Stimulated activated CD4-positive, alpha-beta T cell treated with anti-CD3 and anti-CD28 coated beads, Interleukin-1b, Interleukin-23, amount 100 ng/mL, for 4 hours (primary cell): ENCODE measurements at places on chromosomes 7 and 10.

DNA sequence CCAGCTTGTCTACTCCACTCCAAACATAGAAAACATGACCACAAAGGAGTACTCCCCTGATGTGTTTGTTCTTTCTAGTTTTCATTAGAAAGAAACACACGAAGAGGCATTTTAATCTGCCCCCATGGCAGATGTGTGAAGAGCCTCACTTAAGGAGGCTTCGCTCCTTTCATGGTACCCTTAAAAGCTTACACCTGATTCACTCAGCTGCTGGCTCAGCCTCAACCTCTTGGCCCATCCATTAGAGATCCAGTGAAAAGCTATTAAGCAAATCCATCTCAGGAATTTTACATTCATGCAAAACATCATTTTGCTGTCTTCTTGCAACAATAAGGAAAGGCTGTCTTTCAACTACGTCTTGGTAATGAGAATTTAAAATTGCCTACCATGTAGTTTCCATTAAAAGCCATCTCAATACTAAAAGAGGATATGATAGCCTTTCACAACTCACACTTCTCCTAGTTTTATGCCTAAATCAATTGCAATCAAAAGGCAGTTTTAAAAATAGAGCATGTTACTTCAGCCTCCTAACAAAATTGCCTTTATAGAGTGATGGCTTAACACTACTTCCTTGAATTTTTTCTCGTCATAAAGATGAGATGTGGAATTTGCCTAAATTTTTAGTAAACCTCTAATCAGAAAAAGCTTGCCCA is 22.7 kb downstream of the MACC1 start:
- DNase-seq: no peak

- DNase-seq: no peak
Measured at GRCh38 chr10:14422431-14422830, 91.7 kb upstream of the FRMD4A start.

DNA sequence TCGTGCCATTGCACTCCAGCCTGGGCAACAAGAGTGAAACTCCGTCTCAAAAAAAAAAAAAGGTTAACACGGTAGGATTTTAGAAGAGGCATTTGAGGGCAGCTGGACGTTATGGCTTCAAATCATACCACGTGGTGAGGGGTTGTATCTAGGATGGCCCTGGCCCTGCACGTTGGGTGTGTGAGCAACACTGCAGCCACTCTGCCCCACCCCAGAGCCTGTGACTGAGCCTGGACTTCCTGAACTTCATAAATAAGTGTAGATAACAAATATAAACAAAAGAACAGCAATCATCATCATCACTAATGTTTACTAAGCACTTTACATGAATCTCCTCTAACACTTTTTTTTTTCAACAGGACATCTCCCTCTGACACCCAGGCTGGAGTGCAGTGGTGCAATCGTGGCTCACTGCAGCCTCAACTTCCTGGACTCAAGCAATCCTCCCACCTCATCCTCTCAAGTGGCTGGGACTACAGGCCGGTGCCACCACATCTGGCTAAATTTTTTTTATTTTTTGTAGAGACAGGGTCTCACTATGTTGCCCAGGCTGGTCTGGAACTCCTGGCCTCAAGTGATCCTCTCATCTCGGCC is 169.5 kb upstream of the FRMD4A start:
- DNase-seq: no peak

GRCh38 chr10:37344413-37344812 is 219.0 kb downstream of the ANKRD30A start:
- no peak for DNase-seq

- DNase-seq: no peak
Measured at GRCh38 chr10:49172061-49172776, 16.0 kb downstream of the TMEM273 start.

DNA sequence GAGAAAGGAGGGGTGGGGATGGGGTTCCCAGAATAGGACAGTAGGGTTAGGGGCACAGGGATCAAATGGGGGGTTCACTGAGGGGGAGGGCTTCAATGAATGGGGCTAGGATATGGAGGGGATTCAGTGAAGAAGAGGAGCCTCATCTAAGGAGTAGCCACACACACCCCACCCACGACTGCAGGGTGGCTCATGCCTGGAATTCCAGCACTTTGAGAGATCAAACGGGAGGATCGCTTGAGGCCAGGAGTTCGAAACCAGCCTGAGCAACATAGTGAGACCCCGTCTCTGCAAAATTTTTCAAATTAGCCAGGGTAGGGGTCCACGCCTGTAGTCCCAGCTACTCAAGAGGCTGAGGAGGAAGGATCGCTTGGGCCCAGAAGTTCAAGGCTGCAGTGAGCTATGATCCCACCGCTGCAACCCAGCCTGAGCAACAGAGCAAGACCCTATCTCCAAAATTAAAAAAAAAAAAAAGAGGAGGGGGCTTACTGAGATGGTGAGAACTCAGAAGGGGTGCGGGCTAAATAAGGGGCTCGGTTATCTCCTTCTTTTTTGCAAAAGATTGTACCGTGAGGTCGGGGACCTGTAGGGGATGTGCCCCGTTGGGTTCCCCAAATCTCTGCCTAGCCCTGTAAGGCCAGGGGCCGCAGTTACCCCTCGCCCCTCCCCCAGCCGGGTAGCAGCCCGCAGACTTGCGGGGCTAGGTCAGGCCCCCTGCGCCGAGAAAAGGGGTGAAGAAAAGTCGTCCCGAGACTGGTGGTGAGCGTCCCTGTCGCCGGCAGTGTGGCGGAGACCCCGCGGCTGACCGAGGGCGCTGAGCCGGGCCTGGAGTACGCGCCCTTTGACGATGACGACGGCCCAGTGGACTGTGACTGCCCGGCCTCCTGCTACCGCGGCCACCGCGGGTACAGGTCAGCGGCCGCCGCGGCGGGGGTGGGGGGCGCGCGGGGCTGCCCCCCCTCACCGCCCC is 43.1 kb upstream of the HSPB1 start:
- no peak for DNase-seq

- no peak for DNase-seq
Measured at GRCh38 chr10:75611172-75611992, 180.0 kb downstream of the LRMDA start.

DNA sequence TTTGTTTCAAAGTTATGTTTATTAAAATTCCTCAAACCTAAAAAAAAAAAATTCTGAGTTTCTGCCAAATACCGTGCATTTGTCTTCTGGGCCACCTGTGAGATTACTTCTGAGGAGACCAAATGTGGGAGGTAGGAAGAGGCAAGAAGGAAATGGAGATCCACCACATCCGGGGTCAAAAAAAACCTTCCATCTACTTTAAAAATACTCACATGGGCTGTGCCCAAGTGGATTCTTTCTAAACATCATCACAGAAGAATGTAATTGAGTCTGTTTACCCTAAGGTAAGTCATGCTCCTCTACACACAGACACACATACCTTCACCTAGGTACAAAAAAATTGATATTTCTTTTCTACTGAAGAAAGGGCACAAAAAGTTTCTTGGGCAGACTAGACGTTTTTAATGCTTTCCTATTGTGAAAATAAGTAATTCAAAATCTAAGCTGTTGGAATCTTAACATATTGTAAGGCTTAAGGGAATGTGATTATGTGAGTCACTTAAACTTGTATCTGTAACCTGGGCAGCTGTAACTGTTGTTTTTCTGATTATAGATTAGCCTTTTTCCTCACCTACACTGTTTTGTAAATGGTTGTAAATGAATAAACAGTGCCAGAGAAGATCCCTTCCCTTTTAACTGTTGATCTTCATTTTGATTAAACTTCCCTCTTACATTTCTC is 19.1 kb upstream of the SPOCK2 start:
- no peak for DNase-seq

- DNase-seq: no peak
Measured at GRCh38 chr7:359226-359765, 69.3 kb downstream of the FOXL3 start.

DNA sequence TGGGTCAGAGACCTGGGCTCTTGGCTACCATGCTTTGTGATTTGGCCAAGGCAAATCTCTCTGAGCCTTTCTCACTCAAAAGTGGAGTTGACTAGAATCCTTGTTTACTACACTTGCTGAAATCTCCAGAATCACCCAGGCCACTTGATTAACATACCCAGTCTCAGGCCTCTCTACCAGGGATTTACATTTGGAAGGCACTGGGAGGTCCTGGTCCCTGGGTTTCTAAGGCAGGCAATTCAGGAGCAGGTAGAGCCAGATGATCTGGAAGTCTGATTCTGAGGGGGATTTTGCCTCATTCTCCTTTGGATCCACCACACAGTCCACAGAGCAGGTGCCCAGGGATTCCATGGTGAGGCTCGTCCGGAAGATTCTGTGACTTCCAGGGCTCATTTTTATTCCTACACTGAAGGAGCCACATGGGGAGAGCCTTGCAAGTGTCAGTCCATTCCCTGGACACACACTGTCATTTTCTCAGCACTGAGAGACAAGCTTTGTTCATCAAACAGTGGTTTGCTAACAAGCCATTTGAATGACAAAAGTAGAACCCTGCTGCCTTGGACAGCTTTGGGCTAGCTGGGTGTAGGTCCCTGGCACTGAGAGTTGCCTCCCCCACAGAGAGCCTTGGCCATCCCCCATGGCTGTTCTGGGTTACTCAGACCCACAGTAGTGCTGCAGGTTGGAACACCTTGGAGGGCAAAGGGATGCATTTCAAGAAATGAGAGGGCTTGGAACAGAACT is 74.2 kb downstream of the NOC3L start:
- no peak for DNase-seq

GRCh38 chr7:37052705-37053104 is 328.4 kb upstream of the AOAH start:
- DNase-seq: peak; percentile 9

DNA sequence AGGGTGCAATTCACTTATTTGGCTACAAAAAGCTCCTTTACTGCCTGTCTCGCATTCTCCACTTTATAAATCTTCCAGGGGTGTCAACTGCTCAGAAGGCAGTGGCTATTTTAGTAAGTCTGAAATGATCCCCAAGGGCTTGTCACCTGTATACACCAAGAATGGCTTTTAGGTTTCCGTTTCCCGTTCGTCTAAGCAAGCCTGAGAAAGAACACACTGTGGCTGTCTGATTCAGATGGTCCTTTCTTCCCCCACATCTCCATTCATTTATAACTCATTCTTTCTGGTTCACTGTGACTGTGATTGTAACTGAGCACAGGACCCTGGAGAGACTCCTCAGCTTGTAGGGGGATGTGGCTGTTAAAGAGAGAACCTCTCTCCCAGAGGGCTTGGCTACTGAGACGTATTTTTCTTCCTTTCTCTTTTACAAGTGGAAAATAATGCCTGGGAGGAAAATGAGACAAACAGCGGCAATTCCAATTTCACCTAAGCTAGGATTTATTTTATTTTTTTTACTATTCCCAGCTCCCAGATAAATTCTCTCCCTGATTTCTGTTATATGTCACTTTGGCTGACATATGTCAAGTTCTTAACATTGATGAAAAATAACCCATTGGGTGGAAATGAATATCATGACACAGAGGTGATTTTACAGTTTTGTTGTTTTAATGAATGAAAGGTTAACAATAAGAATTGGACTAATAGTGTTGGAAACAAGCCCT is 129.3 kb downstream of the FAM107B start:
- no peak for DNase-seq

DNA sequence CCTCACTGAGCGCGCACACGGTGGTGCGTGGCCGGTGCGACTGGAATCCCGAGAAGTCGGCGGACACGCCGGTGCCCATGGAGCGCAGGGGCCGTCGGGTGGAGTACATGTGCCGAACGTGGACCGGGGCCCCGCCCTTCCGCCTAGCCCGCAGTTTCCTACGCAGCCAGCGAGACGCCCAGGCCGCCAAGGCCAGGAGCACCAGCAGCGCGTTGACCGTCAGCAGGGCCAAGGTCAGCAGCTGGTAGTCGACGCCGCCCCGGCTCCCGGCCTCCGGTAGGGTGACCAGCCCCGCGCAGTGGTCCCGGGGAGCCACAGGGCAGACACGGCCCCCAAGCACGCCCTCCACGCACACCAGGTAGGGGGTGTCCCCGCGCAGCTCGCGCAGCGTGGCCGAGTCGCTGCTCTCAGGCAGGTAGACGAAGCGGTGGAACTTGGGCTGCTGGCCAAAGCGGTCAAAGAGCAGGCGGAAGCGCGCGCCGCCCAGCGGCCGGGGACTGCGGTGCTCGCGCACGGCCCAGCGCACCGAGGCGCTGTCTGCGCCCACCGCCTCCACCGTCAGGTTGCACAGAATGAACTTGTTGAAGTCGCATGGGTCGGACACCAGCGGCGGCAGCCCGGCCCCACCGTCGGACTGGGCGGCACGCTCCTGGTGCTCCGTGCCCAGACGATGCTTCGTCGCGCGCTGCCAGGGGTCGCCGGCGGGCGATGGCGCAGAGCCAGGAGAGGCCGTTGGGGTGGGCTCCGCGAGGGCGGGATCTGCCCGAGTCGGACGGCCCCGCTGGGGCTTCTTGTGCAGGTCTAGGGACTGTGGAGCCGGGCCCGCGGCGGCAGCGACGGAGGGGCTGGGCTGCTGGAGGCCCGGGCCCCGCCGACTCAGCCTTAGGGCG is 2.2 kb downstream of the TRIL start:
- no peak for DNase-seq

DNA sequence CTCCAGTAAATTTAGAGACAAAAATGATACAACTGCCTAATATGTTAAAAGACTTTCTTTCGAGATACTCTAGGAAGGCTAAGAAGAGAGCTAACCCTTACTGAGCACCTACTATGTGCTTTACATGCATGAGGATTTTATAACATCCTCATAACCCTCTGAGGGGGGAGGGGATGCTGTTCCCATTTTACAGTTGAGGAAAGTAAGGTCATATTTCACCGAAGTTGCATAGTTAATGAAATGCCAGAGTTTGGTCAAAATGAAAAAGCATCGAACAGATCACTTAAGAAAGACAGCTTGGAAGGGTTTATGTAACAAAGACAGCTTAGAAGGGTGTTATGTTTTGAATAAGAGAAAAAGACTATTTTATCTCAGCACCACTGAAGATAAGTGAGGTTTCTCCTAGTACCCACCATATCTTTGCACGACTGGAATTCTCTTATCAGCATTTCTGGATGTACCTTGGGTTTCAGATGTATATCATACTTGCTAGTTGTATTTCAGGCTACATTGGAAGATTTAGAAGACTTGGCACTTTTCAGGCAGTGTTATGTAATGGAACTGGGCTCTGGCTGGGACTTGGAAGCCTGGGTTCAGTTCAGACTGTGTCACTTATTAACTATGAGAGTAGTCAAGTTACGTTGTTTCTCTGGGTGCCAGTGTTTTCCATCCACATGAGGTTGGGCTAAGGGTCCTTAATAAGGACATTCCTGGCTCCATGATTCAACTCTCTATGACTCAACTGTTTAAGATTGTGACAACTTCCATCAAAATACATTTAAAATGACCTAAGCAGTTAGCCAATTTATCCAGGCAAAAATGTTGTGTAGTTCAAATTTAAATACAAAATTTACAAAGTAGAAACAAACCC is 6.0 kb downstream of the RHOBTB1 start:
- no peak for DNase-seq

DNA sequence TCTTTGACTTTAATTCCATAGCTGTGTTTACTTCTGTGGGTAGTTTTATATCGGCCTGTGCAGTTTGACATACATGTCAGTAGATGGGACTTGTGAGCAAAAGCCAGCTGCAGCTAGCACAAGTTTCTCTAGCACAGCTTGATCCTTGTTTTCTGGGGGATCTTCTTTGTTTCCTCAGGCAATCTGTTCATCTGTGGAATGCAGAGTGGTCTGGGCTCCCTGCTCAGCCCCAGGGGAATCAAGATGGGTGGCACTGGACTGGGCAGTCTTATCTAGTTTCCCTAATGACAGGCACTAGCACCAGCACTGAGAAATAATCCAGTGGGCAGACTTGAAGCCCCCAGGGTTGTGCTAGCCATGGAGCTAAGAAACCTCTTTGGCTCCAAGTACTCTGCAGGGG is 40.8 kb downstream of the CYP2C19 start:
- DNase-seq: no peak
